ENCODE measurements at places on chromosomes 4 and X.

DNA sequence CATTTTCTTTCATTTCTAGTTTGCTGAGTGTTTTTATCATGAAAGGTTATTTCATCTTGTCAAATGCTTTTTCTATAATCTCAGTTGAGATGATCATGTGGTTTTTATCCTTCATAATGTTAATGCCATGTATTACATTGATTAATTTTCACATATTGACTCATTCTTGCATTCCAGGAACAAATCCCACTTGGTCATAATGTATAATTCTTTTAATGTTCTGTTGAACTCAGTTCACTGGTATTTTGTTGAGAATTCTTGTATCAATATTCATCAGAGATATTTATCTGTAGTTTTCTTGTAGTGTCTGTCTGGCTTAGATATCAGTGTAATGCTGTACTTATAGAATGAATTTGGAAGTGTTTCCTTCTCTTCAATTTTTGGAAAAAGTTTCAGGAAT, 16.7 kb upstream of the LHFPL1 start:
- no peak for DNase-seq

GRCh38 chrX:78514852-78515251, 144.3 kb downstream of the RTL3 start:
- peak; percentile 74 for DNase-seq

DNA sequence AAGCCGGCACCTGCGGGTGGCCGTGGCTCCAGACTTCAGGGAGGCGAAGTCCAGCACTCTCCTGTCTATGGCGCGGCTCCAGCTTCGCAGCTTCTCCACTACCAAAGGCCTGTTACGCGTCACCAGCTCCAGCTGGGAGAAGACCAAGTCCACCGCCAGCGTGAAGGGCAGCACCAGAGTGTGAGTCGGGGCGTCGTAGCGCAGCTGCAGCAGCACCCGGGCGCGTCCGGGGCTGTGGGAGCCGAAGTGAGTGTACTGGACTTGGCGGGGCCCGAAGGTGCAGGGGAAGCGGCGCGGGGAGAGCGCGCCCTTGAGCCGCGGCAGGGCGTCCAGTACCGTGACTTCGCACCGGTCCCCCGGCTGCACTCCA, 444 bp downstream of the FREM3 start:
- DNase-seq: no peak

DNA sequence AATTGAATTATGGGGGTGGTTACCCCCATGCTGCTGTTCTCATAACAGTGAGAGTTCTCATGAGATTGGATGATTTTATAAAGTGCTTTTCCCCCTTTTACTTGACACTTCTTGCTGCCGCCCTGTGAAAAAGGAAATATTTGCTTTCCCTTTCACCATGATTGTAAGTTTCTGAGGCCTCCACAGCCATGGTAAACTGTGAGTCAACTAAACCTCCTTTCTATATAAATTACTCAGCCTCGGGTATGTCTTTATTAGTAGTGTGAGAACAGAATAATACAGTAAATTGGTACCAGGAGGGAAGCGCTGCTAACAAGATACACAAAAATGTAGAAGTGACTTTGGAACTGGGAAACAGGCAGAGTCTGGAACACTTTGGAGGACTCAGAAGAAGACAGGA, 1070.8 kb downstream of the FAM133A start:
- no peak for DNase-seq

GRCh38 chr4:5927747-5928146, 34.9 kb upstream of the CRMP1 start:
- DNase-seq: no peak

GRCh38 chr4:101290654-101291053, 56.7 kb downstream of the PPP3CA start:
- no peak for DNase-seq

DNA sequence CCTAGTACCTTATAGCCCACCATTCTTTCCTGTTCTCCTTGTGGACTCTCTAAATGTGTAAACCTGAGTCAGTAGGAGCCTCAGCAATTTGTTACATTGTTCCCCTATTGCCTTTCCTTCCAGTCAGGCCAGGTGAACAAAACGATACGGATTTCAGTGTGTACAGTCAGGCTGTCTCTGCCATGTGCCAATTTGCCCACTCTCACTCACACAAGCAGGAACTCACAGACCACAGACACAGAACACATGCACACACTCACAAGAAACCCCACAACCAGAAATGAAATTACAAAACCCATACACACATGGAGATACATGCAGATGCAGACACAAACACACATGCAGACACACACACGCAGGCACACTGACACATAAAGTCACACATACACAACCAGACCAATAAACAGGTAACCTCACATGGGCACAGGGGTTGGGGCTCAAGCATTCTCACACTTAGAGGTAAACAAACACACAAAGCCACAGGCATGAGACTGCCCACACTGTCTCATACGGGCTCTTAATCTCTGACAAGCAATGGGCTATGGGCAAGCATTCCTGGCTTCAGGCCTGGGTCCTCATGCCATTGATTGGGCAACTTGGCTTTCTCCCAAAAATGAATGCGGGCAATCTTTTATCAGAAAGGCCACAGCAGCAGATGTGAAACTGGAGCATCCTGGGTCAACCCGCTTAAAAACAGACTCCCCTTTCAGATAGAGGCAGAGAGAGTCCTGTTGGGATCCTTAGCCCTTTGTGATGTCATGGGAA, 68.7 kb downstream of the NBDY start:
- DNase-seq: no peak

DNA sequence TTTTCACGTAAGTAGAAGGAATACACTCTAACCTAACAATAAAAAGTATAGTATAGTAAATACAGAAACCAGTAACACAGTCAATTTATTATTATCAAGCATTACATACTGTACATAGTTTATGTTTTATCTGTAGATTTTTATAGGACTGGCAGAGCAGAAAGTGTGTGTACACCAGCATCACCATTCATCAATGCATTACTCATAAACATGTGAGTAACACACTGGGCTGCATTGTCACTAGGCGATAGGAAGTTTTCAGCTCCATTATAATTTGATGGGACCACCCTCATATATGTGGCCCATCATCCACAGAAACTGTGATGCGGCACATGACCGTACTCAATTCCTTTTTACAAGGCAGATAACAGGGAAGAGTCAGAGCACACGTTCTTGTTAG, 137.8 kb upstream of the RBPJ start:
- DNase-seq: no peak

GRCh38 chr4:87974856-87975462, 555 bp upstream of the SPP1 start:
- DNase-seq: no peak

- no peak for DNase-seq
Observed at GRCh38 chrX:24748196-24748595, 54.5 kb downstream of the POLA1 start.

- DNase-seq: no peak
Observed at GRCh38 chr4:101972791-101973190, 182.3 kb downstream of the BANK1 start.

- peak; percentile 6 for DNase-seq
Observed at GRCh38 chr4:118740869-118741268, 55.7 kb downstream of the METTL14 start.

- no peak for DNase-seq
Observed at GRCh38 chr4:17128268-17128667, 229.8 kb upstream of the LDB2 start.

DNA sequence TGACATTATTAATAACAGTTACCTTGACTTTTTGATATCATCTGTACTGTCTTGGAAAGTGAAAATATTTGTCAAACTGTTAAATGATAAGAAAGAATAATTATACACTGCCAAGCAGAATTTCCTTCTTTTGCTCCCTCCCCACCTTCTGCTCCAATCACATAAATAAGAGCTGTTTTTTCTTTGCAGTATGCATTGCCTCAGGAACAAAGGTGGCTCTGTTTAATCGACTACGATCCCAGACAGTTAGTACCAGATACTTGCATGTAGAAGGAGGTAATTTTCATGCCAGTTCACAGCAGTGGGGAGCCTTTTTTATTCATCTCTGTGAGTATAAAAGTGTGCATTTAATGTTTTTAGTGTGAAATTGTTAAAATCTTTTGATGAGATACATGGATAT, 66.1 kb downstream of the CCKAR start:
- DNase-seq: no peak

DNA sequence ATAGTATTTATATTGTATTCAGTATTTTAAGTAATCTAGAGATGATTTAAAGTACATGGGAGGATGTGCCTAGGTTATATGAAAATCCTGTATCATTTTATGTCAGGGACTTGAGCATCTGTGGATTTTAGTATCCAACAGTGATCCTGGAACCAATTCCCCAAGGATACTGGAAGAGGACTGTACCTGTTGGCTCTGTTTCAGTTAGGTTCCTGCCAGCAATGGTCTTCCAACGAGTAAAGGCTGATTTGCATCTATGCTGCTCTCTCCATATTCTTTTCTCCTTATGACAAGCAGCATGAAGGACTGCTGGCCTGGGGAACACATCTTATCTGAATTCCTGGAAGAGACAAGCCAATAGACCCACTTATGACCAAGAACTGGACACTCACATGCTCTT, 34.9 kb downstream of the ASB9 start:
- no peak for DNase-seq

DNA sequence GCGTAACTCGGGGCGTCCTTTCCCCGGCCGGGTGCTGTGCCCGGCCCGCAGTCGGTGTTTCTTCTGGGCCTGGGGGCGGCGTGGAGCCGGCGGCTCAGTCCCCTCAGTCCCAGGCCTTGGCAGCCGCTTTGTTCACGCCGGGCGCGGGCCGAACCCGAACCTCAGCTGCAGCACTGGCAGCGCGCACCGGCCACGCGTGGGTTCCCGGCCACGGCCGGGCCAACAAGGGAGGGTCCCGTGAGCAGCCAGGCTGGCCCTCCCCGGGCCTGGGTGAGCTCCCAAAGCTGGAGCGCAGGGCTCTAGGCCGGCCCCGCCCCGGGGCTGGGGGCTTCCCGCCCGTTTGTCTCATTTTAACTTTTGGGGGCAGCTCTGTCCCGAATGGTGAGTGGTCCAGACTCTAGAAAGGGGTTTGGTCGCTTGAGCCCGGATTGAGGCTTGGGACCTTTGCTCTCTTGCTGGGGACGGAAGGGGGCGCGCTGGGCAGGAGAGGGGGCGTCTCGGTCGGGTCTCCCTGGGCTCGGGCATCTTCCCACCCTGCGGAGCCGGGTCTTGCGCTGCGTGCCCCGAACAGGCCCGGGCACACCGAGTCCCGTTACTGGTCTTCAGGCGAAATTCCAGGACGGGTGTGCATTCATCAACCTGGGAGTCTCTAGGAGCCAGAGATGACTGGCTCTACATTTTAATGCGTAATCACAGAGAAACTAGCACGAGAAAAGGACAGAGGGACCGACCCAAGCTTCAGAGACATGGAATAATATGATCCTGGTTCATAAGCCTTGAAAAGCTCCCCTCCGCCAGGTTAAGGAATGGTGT, 177.1 kb downstream of the CBR4 start:
- DNase-seq: no peak

DNA sequence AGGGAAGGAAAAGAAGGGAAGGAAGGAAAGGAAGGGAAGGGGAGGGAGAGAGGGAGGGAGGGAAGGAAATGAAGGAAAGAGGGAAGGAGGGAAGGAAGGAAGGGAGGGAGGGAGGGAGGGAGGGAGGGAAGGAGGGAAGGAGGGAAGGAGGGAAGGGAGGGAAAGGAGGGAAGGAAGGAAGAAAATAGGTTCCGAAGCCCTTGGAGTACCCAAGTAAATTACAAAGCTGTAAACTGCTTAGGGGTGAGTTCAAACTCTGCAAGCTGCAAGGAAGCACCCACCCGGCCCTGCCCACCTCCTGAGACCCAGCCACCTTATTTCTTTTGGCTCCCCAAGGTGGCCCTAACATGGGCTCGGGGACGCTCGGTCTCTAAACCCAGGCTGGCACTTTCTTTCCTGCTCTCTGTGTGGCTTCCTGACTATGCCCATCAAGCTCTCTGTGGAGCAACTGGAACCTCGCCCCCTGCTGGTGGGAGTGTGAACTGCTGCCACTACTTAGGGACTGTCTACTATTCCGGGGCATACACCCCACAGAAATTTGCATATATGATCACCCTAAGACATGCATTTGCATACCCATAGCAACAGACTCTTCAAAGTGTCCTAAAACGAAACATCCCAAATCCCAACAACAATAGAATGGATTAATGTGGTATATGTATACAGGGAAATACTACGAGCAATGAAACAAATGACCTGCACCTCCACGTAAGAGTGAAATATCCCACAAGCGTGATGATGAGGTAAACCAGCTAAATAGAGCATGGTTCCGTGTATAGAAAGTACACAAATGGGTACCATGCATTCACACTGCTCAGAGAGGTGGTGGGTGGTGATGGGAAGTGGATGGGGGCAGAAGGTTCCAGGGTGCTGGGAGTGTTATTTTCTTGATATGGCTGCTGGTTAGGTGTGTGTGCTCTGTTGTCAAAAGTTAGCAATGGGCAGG, 151.7 kb upstream of the TBL1X start:
- DNase-seq: peak; percentile 72

DNA sequence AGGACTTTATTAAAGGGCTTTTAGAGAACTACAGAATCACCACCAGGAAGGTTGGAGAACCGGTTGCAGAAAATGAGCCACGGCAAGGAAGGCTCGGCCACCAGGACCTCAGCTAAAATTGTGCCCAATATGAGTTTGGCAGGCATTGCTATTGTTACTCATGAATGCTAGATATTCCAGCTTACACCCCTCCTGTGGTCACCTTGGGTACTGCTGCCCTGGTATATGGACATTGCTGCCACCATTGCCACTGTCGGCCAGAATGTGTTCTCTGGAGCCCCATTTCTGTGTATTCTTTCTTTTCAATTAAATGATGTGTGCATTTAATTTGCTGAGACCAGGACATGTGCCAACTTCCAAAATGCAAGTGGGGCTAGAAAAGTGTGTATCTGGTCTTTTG, 626.7 kb upstream of the BOD1L1 start:
- DNase-seq: no peak

DNA sequence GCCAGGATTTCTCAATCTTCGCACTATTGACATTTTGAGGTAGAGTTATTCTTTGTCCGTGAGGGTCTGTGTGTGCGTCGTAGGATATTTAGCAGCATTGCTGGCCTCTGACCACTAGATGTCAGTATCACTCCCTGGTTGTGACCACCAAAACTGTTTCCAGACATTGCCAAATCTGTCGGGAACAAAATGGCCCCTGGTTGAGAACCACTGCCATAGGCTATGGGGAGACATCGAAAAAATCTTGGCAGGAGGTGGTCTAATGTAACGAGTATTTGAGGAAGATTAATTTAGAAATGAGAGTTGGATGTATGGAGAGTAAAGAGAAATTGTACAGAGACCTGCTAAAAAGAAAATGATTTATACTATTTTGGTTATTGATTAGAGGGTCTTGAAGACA, 108.4 kb downstream of the DOCK11 start:
- DNase-seq: peak; percentile 33

- no peak for DNase-seq
Observed at GRCh38 chr4:129218360-129218759, 122.4 kb downstream of the C4orf33 start.

DNA sequence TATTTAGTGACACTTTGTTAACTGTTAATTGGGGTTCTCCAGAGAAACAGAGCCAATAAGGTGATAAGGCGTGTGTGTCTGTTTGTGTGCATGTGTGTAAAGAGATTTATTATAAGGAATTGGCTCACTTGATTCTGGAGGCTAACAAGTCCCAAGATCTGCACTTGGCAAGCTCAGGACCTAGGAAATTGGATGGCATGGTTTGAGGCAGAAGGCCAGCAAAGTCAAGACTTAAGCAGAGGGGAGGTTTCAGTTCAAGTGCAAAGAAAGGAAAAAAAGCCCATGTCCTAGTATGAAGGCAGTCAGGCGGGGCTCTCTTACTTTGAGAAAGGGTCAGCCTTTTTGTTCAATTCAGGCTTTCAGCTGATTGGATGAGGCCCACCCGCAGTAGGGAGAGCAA, 314.1 kb downstream of the BMPR1B start:
- no peak for DNase-seq

- DNase-seq: no peak
Observed at GRCh38 chr4:53522334-53522733, 69.0 kb downstream of the LNX1 start.

GRCh38 chr4:41418444-41418843, 119.5 kb upstream of the LIMCH1 start:
- DNase-seq: no peak

All from CD4-positive, alpha-beta T cell treated with Interleukin-15 for 4 hours (primary cell).